Left renal cortex interstitium (tissue), 4 donors: ENCODE measurements at places on chromosomes 2 and 18. TPM values are rescaled to one million over a fixed set of nuclear protein-coding genes. Genes with fewer than 3 reads are reported as not detected.

SEMA4C gene
- 52.8 TPM for polyA plus RNA-seq

MBD2 gene
- 131 TPM for polyA plus RNA-seq

PTPRM gene
- 108 TPM for polyA plus RNA-seq

SEC11C gene
- polyA plus RNA-seq = 59.3 TPM

HOXD9 gene
- polyA plus RNA-seq = 82.6 TPM

KLHL30 gene
- polyA plus RNA-seq = 0.41 TPM

HOXD3 gene
- polyA plus RNA-seq = 21.7 TPM
